ENCODE measurements at places on chromosomes 7 and 10. TPM values are rescaled to one million over a fixed set of nuclear protein-coding genes. Genes with fewer than 3 reads are reported as not detected.
A peak's percentile ranks its signal among the peaks of the same experiment; 100 is the strongest.

GRCh38 chr10:99595770-99596465 lies 24.3 kb downstream of the SLC25A28 start:
- DNase-seq, result no peak

Gene C10orf143
- total RNA-seq, result 2.1 TPM

Gene ABCC2
- 0.53 TPM for total RNA-seq

GRCh38 chr10:88731296-88731695 lies 25.2 kb downstream of the LIPK start:
- DNase-seq, result peak; percentile 41

- no peak for DNase-seq
Measured at GRCh38 chr10:125768219-125768855, 7.3 kb downstream of the MMP21 start.

GRCh38 chr7:107327986-107328569 lies 141.8 kb upstream of the GPR22 start:
- no peak for DNase-seq

Gene HMX3
- total RNA-seq, result 0.21 TPM

Gene FAM180A
- total RNA-seq, result 3.6 TPM

DNA sequence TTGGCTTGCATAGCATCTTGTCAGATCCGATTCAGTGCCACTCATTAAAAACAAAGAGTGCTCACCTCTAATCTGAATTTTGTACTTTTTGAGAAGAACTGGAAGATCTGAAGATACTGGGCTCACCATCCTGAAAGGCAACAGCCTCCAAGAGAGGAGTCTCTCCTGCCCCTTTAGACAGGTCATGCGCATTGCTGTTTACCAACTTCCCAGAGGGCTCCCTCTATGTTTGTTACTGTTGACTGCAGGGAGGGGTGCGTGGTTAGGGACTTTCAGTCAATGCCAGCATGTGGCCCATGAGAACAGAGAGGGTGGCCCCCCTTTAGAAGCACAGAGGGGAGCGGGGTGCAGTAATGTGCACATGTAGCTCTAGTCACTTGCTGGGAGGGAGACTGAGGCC lies 33.2 kb upstream of the CABCOCO1 start:
- DNase-seq, result no peak

- DNase-seq, result no peak
Measured at GRCh38 chr7:112110651-112111050, 95.5 kb downstream of the DOCK4 start.

Gene UFSP1
- total RNA-seq, result 2.7 TPM

GRCh38 chr10:22750131-22750530 lies 35.8 kb upstream of the PIP4K2A start:
- DNase-seq, result no peak

DNA sequence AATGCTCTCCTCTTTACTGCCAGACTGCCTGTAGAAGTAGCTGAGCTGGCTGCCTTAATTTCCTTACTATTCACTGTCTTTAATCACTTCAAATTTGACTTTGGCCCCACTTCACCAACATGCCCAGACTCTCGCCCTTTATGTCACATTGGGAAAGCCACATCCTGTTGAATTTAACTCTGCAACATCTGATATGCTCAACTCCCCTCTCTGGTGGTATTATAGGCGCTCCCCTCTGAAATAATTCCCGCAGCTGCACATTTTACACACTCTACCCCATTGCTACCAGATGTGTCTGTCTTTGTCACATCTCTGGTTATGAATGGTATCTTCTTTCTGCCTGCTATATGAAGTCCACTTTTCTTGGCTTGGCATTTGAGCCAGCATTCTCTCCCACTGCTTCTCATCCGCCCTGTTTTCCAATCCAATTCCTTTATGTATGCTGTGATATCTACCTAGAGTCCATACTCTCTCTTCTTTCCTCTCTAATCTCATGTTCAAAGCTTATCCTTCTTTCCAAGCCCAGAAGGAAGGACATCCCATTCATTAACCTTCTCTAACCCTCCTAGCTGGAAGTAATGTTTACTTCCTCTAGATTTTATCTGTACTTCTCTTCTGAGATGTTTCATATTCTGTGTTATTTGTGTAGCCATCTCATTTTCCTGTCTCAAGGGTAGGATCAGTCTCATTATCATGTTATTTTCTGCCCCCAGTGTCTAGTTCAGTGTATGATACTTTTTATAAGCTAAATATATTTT lies 134.5 kb downstream of the ST7 start:
- no peak for DNase-seq

DNA sequence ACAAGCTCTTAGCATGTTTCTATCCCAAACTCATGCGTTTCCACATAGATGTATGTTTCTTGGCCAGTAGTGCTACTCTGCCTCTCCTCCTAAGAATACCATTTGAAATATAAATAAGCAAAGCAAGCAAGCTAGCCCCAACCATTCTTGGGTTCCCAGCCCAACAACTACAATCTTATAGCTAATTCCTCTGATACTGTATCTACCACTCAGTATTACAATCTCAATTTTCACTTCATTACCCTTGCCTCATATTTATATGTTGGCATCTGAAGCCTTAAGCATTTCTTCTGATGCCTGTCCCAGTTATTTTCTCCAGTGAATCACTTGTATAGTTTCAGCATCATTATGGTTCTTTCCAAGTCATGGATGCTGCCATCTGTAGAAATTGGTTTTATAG lies 181.1 kb downstream of the ST7 start:
- DNase-seq, result no peak

GRCh38 chr7:66928388-66928787 lies 7.4 kb downstream of the TMEM248 start:
- DNase-seq, result no peak

Gene UPK3BL2
- total RNA-seq, result 3.1 TPM

- DNase-seq, result no peak
Measured at GRCh38 chr10:13146379-13146778, 15.0 kb upstream of the MCM10 start.

DNA sequence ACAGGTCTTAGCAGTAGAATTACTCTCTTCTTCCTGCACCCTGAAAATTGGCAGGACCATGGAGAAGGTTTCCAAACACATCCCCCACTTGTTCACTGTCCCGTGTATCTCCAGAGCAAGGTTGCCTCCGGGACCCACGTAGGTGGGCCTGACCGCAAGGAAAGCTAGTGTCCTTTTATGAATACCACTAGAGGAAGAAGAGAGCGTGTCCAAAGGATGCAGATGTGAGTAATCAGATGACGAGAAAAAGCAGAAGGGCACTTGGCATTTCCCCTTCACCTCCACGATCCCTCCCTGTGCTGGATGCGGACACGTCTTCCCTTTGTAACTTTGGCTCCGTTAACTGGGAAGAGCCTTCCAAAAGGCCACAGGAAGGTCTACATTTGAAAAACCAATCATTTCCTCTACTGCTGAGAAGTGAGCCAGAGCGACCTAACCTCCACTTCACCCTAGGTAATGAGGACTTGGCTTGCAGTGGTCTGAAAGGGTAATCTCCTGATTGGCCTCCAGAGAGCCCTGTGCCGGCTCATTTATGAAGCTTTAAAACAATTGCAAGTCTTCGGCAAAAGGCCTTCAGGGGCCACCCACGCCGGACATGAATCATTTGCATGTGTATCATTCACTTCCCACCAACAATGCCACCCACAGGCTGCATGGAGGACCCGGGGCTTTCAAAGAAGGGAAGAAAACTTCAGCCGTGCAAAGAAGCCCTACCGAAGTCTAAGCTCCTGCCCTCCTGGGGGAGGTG lies 55.4 kb downstream of the LYZL1 start:
- DNase-seq, result peak; percentile 29

DNA sequence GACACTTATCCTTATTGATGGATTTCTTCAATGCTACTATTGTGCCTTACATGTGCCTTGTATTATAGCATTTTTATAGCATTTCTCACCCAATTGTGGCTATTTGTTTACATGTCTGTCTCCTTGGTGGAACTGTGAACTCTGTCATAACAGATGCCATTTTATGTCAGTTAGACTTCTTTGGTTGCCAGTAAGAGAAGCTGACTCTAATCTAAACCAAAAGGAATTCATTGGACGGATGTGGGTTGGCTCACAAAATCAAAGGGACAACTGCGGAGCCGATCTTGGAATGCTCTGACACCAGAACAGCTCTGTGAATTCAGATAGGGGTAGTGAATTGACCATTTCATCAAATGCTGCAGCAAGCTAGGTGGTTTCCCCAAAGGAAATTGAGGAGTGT lies 15.0 kb downstream of the GARIN1A start:
- no peak for DNase-seq

- no peak for DNase-seq
Measured at GRCh38 chr7:17009007-17009719, 127.4 kb upstream of the AGR3 start.

DNA sequence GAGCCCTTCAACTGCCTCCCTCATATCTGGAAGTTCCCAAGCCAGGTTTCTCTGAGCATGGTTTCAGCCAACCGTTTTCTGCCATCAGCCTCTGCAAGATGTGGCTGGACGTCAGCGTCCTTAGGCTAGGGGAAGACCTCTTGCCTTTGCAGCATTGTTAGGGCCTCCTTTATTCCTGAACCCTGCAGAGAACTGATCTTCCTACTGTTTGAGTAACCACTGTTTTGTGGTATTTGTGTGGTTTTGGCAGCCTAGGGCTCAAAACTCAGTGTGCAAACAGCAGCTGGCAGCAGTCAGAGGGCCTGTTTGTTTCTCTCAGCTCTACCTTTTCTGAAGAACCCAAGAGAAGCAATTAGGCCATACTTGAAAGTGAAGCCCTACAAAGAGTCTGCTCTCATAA lies 83.4 kb upstream of the SEMA3E start:
- DNase-seq, result no peak

GRCh38 chr10:17019696-17020095 lies 109.9 kb downstream of the CUBN start:
- no peak for DNase-seq

DNA sequence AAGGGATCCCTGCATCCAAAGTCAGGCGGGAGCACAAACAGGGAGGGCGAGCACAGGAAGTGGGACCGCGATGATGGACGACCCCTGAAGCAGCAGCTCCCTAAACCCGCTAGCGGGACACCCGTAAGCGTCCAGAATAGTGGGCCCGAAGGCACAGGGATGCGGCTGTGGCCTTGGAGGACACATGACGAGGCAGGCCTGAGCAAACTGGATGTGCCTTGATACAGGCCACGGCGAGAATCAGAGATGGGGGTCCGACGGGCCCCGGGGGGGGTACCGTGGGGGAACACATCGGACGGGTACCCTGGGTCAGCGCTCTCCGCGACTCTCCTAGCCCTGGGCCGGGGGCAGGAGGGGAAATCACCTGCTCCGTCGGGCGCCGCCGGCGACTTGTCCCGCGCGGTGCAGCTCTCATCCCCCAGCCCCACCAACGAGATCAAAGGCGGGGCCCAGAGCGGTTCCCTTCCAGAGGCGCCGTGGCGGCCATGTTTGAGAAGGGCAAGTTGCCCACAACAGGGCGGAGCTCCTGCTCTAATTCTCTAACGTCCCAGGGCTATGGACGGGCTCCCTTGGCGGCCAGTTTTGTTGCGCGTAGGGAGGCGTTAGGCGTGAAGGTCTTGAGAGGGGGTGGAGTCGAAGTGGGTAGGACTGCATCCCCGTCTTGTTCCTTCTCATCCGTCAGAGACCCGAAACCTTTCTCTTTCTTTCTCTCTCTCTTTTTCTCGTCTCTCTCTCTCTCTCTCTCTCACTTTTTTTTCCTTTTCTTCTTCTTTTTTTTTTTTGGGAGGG lies at the start of gene CUEDC2:
Gene CUEDC2, minus strand, starts transcription at position 413 of the 789 bp plus-strand sequence. CDS start 7,386 bp downstream, outside the sequence.
- peak; percentile 96 for DNase-seq

- DNase-seq, result no peak
Measured at GRCh38 chr10:51789903-51790302, 90.5 kb upstream of the CSTF2T start.

DNA sequence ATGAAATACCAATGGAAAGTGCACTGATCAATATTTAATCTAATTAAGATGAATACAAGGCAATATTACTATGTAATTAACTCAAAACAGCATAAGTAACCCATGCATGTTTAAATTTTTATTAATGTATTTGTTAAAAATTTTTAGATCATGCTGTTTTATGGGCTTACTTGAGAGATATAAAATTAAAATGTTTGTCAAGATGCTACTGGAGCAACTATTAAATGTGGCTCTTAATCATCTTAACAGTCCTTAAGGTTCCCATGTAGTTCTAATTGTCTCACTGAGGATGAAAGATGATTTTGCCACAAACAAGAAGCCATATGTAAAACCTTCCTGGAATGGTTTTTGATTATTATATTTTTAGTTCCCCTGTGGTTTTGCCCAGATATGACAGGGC lies 897.1 kb downstream of the KCNMA1 start:
- DNase-seq, result no peak

DNA sequence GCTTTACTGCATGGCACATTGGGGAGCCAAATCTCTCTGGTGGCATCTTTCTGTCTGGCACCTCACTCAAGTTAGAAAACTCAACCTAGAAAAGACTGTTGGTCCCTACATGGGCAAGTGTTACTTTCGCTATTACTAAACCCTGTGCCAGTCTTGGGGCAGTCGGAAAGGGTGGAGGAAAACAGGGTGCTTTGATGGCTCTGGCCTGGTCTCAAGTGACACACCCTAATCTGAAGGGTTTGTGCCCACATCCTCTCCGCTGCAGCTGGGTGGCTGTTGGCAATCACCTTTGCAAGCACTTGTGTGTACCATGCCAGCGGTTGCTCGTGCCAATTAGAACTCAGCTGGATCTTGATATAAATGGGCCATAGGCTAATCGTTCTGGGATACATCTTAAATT lies 159.8 kb upstream of the ITGB1 start:
- no peak for DNase-seq

DNA sequence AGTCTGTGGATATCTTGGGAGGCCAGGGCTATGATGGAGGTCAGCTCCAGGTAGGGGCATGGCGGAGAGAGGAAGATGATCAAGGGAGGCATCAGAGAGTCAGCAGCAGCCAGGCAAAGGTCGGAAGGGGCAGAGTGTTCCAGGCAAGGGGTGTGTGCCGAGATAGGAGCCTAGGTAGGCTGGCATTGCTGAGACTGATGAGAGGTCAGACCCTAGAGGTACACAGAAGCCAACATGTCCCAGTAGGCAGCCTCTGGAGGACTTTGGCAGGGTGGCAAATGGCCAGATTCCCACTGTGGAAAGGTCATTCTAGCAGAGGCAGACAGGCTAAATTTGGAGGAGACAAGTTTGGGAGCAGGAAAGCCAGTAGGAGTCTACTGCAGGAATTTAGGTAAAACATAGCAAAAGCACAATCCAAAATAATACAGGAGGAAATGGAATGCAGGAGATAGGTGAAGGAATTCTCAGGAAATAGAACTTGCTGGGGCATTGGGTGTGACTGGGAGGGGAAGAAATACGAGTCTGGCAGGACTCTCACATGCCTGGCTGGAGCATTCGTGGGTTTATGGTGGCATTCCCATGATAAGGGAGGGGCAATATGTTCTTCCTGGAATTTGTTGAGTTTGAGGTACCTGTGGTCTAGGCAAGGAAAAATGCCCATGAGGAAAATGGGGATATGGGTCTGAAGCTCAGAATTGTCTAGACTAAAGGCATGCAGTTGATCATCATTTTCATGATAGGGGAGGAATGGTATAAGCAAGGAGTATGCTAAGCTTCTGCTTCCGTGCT lies 25.7 kb downstream of the TMEM176A start:
- peak; percentile 61 for DNase-seq

All from left cardiac atrium (tissue), 4 donors.